Suppressor macrophage (primary cell): ENCODE measurements at places on chromosomes 5 and 9.

GRCh38 chr9:3954331-3955304, 345.2 kb downstream of the GLIS3 start:
- no peak for DNase-seq

GRCh38 chr5:60178101-60178500, 284.6 kb upstream of the PDE4D start:
- no peak for DNase-seq

- peak; percentile 82 for DNase-seq
Observed at GRCh38 chr9:105116052-105116868, 128.2 kb upstream of the SLC44A1 start.

- DNase-seq = peak; percentile 63
Observed at GRCh38 chr5:14445576-14446290, 135.9 kb upstream of the OTULINL start.

DNA sequence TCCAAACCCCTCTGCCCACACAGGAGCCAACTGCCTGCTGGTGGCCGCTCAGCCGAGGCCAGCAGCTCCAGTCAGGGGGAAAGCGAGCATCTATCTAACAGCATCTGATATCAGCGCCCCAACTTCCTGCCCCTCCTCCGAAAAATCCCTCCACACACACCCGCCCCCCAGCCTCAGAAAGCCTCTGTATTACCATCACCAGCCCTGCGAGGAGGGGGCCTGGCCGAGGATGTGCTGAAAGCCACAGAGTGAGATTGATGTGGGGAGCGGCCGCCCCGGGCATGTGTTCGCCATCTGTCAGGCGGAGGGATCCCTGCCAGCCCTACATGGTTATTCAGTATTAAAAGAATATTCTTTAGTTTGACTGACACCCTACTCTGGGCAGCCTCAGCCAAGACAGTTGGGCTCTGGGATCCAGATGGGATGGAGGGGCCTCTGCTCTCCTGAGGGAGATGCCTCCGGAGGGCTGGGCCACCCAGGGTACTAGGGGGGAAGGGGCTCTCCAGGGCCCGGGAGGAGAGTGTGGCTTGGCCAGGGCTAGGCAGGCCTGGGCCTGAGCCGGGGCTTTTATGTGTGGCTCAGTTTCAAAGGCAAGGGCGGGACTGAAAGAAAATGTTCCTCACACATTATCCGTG, 98.0 kb downstream of the HSD17B3 start:
- no peak for DNase-seq
